ENCODE measurements at places on chromosomes 2 and 18. TPM values are rescaled to one million over a fixed set of nuclear protein-coding genes. Genes with fewer than 3 reads are reported as not detected.

The GPC1 gene
- 4.8 TPM for polyA plus RNA-seq

The MPP4 gene
- polyA plus RNA-seq, result 0.02 TPM

The IL1RL1 gene
- polyA plus RNA-seq, result 5.2 TPM

The KIF5C gene
- 0.06 TPM for polyA plus RNA-seq

The ECEL1 gene
- polyA plus RNA-seq, result 0.67 TPM

The PTPRM gene
- polyA plus RNA-seq, result 9.2 TPM

The M1AP gene
- 0.38 TPM for polyA plus RNA-seq

The SPRED2 gene
- polyA plus RNA-seq, result 7.3 TPM

The IL1R1 gene
- polyA plus RNA-seq, result 14.0 TPM

The FSIP2 gene
- 0.75 TPM for polyA plus RNA-seq

The TET3 gene
- 1.5 TPM for polyA plus RNA-seq
